Hematopoietic multipotent progenitor cell treated with erythropoietin and hydrocortisone succinate and interleukin-3 and kit ligand, for 6 days (in vitro differentiated cells): ENCODE measurements at places on chromosomes 12 and 14.

- DNase-seq: no peak
Observed at GRCh38 chr12:120012067-120012621, 23.1 kb downstream of the BICDL1 start.

DNA sequence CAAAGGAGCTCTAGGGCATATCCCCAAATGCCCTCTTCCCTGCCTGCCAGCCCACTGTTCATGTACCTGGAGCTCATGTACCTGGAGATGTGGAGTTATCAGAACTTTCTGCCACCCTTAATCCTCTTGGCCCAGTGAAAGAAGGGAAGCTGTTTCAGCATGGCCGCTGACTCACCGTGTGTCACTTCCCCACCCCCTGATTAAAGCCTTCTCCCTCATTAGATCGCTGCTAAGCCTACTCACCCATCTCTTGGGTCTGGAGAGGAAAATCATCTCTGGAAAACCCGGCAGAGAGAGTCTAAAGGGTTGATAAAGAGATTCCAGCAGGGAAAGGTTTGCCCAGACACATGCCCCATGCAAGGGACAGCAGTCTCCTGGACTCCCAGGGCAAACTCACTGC is 4.5 kb upstream of the LTBP2 start:
- DNase-seq: no peak

DNA sequence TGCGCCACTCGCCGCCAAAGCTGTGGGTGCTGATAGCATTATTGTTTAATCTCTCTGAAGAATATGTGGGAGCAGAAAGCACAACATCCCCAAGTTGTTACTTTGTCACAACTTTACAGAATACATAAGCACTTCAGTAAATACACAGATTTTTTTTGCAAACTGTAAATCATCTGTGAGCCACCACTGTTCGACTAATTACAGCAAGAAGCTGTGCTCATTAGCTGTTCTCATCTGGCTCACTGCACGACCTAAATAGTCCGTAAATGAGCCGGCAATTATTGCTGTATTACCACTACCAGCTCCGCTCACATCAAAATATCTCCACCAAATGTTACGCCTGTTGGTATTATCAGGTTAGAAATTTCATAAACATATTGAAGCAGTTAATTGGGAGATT is 228.9 kb upstream of the PRKD1 start:
- DNase-seq: no peak

DNA sequence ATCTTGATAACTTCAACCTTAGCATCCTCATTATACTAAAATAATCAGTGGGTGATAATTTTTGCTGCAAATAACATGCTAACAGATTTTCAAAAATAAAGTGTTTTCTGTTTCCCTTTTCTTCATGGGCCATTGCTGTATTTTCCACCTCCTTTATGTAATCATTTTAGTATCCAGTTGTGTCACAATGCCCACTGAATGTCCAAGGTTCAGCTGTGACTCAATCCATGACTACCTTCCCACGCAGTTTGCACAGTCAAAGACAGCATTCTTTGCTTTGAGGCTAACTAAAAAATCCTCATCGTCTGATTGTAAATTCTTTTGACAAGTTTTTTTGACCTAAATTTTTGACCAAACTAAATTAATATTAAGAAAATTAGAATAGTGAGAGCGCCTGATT is 474.1 kb downstream of the FLRT2 start:
- no peak for DNase-seq

- DNase-seq: no peak
Observed at GRCh38 chr12:127414636-127415035, 852.3 kb upstream of the TMEM132C start.

DNA sequence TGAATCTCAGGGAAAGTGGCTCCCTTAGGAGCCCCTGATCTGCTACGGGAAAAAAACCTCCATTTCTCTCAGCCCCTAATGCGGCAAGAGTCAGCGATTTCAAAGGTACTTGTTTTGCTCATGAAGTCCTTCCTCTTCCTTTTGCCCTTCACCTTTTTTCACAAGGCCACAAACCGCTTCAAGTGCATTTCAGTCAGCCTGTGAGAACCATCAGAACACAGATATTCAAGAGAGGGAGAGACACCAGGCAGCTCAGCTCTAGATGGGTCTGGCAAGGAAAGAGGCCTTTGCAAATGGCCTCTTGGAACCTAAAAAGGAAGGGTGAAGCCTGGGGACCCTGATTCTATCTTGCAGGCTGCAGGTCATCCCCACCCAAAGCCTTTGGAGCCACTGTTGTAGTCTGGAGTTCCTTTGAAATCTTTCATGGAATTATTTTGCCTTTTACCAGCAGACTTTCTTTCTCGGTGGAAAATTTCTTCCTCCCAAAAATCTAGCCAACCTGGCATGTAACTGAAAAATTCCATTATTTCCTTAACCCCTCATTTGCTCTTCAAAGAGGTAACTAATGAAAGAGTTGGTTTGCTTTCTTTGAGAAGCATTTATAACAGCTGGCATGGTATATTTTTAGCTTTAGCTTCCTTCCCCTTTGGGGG is 145.0 kb downstream of the SAMD4A start:
- DNase-seq: no peak

DNA sequence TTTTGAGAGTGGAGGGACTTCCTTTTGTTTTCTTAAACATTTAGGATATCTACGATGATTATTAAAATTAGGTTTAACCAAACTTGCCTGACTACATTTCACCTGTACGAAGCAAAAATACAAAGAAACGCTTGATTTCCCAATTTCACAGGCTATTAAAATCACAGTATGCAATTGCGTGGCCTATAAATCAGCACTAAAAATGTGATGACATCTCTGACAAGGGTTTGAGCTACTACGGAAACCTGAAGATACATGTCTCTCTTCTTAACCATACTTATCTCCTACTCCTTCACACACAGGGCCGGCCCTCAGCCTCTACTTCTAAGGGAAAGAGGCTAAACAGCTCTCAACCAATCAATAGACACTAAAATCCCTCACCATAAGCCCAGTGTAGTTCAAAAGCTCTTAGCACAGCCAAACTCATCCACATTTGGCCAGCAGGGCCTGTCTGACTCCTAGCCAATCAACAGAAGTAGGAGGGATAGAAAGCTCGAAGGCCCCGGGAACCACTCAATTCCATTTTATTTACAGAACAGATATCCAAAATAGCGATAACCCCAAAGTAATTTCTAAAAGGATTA is 137.3 kb downstream of the FOXN3 start:
- no peak for DNase-seq

DNA sequence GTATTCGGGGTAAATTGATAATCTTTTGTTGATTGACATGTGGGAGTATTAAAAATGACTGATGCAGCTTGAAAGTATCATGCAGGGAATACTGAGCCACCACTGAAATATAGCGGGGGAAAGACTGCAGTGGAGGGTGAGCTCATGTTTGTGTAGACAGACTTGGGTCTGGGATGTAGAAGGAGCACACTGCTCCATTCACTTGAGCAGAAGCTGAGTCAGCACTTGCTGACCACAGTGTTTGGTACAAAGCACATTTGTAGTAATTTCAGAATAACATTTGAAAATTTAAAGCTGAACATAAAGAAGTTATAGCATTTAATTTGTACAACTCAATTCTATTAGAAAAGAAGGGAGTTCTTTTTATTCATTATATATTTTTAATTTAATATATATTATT is 304.3 kb upstream of the PRICKLE1 start:
- DNase-seq: no peak

DNA sequence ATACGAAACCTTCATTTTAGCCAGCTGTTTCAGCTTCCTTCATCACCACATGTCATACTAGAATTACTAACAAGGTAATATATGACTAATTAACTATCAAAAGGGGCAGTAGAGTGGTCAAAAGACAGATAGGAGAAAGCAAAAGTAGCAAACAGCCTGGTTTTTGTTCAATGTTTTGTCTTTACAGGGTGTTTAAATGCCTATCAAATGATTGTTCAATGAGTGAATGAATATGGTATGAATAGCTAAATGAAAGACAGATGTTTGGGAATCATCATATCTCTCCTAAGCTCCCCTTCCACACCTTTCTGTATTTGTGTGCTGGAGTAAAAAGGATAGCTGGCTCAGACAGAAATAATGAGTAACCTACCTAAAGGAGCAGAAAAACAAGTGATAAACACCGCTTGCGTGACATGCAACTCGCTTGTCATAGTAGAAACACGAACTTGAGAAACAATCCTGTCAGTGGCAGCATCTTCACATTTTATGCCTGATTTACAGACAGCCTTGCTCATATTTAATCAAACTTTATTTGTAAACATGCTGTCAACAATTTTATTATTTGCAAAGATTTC is 34.2 kb downstream of the ABCC9 start:
- DNase-seq: no peak

- peak; percentile 71 for DNase-seq
Observed at GRCh38 chr14:61342486-61342885, 21.1 kb downstream of the PRKCH start.

- DNase-seq: no peak
Observed at GRCh38 chr12:85610194-85610593, 226.0 kb downstream of the RASSF9 start.

GRCh38 chr12:81284137-81284536 is 206.3 kb downstream of the ACSS3 start:
- DNase-seq: no peak

GRCh38 chr12:106226884-106227640 is 20.8 kb downstream of the CKAP4 start:
- DNase-seq: peak; percentile 78

DNA sequence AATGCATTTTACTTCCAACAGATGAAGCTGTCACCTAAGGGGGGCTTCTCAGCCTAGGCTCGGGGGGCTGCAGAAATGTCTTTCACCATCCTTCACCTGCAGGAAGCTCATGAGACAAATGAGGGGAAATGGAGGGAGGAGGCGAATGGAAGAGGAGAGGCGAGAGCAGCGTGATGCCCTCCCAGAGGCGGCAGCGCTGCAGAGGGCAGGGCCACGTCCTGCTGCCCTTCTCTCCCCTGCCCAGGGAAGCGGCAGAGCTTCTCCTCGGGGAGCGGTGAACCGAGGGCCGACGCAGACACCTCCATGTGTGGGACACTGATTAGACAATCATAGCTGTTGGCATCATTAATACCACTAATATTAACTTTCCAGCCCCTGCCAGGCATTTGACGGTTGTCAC is 78.3 kb downstream of the SERPINA3 start:
- no peak for DNase-seq

DNA sequence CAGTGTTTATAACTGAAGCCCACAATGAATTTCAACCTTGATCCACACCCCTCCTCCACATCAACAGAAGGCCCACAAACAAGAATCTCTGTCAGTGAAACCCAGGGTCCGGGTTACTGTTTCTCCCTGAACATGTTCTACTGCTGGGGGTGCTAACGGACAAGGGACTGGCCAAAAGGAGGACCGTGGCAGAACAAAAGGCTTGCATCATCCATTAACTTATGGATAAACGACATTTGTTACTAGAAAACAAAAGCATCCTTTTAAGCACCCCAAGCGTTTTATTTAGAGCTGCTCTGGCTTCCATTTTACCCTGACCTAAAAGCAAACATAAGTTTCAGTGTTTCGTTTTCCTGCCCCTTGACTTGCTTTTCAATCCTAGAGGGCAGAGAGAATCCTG is 32.2 kb downstream of the BRAP start:
- no peak for DNase-seq

DNA sequence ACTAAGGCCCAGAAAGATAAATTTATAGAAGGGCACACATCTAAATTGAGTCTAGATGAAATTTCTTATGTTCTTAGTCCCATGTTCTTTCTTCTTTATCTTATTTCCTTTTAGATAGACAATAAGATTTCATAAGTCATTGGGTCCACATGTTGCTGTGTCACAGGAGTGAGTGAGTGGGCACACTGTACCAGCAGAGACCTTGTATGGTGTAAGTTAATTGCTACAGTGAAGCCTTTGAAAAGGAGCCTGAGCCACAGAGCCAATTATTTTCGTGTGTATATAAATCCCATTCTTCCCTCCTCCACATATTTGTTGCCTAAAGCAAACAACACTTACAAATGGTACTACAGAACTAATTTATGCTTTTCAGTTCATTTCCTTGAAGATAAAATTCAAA is 79.1 kb downstream of the GRIP1 start:
- no peak for DNase-seq

GRCh38 chr14:72126561-72126960 is 194.3 kb downstream of the RGS6 start:
- no peak for DNase-seq

GRCh38 chr12:26238341-26239121 is 43.2 kb downstream of the SSPN start:
- DNase-seq: no peak

- DNase-seq: peak; percentile 94
Observed at GRCh38 chr12:69290545-69291277, 51.3 kb downstream of the CPSF6 start.

- no peak for DNase-seq
Observed at GRCh38 chr12:116901612-116902011, 9.1 kb upstream of the FBXW8 start.
